ENCODE measurements at places on chromosomes 12 and 14.
A peak's percentile ranks its signal among the peaks of the same experiment; 100 is the strongest.

GRCh38 chr12:53219292-53219955 lies 12.4 kb upstream of the ITGB7 start:
- DNase-seq = peak; percentile 40

DNA sequence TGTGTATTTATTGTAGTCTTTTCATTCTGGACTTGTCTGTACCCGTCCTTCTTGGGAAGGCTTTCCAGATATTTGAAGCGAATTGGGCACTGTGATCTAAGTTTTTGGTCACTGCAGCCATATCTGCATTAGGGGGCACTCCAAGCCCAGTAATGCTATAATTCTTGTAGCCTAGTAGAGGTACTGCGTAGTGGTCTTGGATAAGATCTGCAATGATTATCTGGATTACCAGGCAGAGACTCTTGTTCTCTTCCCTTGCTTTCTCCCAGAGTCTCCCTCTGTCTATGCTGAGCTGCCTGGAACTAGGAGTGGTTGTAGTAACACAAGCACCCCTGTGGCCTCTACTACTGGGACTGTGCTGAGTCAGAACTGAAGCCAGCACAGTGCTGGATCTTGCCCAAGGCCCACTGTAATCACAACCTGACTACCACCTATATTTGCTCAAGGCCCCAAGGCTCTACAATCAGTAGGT lies 30.0 kb downstream of the SLC38A2 start:
- peak; percentile 81 for DNase-seq

DNA sequence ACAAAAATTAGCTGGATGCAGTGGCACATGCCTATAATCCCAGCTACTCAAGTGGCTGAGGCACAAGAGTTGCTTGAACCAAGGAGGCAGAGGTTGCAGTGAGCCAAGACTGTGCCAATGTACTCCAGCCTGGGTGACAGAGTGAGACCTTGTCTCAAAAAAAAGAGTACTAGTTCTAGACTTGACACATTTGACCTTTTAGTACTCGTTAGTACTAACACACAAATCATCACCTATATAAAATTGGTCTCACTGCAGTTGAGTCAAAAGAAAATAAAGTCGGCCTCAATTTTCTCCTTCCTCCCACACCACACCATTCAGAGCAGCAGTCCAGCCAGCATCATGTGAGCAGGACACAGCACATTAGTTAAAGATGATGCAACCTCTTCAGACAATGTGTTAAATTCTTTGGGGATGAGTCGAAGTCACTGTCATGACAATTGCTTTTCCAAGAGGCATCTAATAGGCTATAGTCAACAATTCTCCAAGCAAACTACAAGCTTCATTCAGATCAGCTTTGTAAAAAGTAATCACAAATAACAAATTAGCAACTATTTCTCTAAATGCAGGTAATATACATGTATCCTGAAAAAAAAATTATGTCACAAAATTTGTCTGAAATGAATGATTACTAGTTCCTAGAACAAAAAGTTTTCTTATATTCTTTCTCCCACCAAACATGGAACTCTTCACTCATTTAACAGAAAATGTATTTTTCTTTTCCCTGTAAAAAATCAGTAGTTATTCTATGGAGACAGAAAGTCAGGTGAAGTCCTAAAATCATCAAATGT lies 55.6 kb downstream of the CLIP1 start:
- DNase-seq = peak; percentile 94

GRCh38 chr14:42214981-42215491 lies 608.4 kb downstream of the LRFN5 start:
- DNase-seq = peak; percentile 95

DNA sequence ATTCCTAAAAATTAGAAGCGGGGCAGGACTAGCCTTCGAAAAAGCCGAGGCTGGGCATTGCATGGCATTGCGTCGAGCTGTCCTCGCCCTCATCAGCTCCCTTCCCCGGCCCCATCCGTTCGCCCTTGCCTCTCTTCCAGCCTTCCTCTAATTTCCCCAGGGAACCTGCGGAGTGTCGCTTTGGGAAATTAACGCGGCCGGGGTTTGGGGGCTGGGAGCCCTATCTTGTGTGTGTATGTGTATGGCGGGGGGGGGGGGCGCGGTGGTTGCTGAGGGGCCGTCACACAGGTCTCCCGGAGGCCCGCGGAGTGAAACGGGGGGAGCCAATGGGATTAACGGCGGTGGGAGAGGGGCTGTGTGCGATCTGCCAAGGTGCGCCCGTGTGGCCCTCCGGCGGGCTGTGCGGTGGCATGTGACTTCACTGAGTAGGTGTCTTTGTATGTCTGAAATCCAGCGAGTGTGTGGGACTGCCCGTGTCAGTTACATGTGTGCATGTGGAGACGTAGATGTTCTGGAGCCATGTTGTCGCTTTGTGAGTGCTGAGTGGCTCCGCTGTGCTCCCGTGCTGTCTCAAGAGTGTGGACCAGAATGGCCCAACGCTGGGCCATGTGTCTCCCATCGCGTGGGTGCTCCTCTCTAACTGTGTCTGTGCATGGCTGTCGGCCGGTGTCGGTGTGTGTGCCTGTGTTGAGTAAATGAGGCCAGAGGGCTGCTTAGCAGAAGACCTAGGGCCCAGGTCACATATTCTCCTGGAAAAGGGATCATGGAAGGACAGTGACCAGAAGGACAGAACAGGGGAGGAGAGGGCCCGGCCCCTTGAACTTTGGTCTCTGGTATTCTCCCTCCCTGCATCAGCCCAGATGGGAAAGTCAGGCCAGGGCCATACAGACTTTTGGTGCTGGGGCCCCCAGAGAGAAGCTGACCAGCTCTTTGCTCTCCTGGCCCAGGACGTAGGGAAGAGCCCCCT lies 1.5 kb downstream of the PTMS start:
- peak; percentile 29 for DNase-seq

- no peak for DNase-seq
These were observed 36.0 kb downstream of the AMN start for GRCh38 chr14:102958461-102958860.

GRCh38 chr12:116453631-116454030 lies 105.5 kb upstream of the MAP1LC3B2 start:
- no peak for DNase-seq

DNA sequence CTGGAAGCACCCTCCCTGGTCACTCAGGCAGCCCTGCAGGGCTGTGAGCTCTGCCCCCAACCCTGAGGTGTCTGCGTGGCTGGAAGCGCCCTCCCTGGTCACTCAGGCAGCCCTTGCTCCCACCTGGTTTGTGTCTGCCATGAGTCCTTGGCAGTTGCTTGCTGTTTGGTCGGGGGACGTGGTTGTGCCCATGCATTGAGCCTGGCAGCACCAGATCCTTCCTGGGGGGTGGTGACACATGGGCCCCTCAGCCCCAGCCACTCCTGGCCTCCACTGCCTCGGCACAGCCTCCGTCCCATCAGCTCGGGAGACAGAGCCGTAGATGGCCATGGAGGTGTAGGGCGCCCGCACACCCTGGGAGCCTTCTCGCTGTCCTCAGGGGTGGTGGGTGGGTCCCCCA lies 19.6 kb downstream of the MTA1 start:
- no peak for DNase-seq

DNA sequence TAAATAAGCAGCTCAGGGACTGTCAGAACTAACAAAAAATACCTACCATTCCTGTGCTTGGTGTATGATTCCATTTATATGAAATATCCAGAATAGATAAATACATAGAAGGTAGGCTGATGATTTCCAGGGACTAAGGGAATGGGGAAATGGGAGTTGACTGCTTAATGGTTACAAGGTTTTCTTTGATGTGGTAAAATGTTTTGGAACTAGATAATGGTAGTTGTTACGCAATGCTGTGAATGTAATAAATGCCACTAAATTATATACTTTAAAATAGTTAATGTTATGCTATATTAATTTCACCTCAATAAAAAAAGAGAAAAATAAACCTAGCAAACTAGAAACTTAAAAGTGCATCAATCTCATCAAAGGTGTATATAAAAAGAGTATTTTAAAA lies 41.1 kb downstream of the CEP83 start:
- DNase-seq = peak; percentile 5

- no peak for DNase-seq
These were observed 66.1 kb downstream of the ACADS start for GRCh38 chr12:120791669-120792176.

GRCh38 chr14:77105145-77105939 lies 7.3 kb downstream of the CIPC start:
- DNase-seq = no peak

DNA sequence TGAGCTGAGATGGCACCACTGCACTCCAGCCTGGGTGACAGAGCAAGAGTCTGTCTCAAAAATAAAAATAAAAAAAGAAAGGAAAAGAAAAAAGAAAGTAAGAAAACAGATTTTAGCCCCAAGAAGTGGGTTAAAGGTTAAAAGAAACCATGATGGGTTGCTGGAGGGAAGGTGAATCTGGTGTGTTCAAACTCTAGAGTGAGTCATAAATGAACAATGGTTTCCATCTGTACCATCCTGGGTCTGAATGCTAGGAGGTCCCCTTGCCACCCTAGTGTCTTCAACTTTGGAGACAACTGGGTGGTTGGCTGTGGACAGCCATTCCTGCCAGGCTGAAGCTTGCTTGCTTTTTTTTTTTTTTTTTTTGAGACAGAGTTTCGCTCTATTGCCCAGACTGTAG lies 1.6 kb upstream of the RPS26 start:
- no peak for DNase-seq

GRCh38 chr12:2544230-2544629 lies 250.5 kb upstream of the FKBP4 start:
- DNase-seq = no peak

GRCh38 chr12:6947615-6948014 lies 3.5 kb upstream of the PTPN6 start:
- no peak for DNase-seq

- DNase-seq = no peak
These were observed 183.1 kb downstream of the EGLN3 start for GRCh38 chr14:33767586-33768457.

DNA sequence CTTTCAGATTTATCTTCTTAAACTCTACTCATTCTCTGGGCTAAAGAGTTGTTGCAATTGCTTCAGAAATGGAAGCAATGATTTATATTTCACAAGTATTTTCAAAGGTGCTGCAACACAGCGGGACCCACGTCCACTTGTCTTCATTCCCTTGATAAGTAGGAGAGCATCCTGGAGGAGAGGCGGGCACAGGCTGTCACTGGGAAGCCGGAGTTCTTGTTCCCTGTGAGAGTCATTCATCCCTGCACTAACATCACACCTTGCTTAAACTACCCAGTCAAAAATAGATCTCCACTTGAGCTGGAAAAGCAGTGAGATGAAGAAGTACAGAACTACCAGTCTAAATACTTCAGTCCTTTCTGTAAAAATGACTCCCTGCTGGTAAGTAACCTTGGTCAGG lies 160.5 kb upstream of the RASSF8 start:
- DNase-seq = no peak

DNA sequence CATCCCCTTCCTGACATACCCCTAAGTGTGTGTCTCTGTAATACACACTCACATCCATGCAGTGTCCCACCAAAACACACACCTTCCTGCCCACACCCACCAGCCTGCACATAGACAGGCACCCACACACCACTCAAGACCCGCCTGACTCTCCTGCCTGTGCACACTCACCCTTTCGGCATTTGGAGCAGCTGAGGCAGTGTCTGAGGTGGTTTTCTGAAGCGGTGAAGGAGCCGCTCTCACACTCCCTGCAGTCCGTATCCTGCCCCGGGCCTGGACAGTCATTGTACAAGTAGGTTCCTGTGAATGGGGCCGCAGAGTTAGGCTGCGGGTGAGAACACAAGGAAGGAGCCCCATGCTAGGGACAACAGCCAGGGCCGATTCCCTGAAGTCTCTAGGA lies 8.3 kb downstream of the TNFRSF1A start:
- peak; percentile 97 for DNase-seq

DNA sequence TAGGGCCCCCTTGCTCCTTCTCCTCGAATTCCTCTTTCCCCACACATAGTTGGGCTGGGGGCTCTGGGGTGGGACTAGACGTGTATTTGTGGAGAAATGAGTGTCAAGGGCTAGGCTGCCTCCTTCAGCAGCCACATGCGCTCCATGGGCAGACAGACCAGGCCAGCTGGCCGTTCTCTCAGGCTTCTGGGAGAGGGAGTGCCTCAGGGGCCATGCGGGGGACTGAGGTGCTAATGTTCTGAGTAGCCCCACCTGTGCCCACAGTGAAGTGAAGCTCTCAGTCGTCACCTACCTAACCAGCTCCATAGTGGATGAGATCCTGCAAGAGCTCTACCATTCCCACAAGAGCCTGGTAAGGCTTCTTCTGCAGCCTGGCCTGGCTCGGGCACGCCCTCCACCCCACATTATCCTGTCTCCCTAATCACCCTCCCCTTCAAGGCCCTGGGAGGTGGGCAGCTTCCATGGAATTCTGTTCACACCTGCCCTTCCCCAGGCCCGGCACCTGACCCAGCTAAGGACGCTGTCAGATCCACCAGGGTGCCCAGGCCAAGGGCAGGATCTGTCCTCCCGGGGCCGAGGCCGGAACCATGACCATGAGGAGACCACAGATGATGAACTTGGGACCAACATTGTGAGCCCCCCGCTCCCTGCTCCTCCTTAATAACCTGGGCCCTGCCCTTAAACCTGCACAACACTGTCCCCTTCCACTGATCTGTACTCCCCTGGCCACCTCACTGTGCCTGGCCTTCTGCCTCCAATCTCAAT lies 9.0 kb upstream of the CPNE6 start:
- no peak for DNase-seq

DNA sequence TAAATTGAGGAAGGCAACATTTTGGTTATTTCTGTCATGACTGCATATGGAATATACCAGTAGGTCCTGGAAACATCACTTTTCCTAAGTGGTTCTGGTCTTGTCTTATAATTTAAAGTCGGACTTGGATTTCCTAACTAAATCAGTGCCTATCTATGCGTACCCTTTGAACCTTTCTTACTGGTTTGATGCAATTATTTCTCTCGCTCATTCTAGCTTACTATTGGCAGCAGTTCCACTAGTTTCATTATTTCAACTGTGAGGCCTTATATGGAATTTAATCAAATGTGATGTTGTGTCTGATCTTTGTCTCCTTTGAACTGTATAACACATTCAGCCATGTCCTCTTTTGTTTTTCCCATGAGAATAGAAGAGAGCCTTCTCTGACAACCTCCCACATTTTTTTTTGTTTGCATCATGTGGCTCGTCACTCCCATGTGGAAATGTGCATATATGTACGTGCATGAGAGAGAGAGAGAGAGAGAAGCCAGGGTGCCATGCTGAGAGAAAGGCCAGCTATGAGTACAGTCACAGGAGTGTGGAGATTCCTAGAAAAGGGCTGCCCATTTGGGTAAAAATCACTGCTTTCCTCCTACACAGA lies 48.0 kb downstream of the AKAP6 start:
- no peak for DNase-seq

GRCh38 chr12:107921062-107921461 lies 146.6 kb downstream of the ASCL4 start:
- peak; percentile 9 for DNase-seq

DNA sequence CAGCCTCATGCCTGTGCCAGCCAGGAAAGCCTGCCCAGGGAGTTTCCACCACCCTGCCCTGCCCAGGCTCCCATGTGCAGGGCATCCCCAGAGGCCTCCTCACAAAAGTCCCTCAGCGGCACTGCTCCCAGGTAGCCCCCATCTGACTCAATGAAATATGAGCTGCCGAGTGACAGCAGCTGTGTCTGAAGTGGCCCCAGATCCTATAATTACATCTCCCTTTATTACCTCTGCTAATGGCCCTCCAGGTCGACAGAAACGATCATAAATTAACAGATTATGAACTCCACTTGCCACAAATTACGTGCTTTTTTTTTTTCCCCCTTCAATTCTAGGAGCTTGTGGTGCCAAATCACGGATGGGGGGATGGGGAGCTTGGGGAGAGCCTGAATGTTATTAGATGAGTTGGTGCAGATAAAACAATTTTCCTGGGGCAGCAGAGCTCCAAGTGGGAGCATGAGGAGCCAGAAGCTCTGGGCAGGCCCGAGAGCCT lies 110.4 kb downstream of the ESRRB start:
- DNase-seq = no peak

GRCh38 chr14:38904959-38905358 lies 198.1 kb downstream of the SEC23A start:
- DNase-seq = no peak

GRCh38 chr12:20695232-20695631 lies at the start of gene SLCO1C1:
TSS of gene SLCO1C1 (plus strand) at chr12:20695332. CDS start at chr12:20699577, 4,245 bp downstream.
- no peak for DNase-seq

Data from epithelial cell of esophagus (primary cell).